ENCODE measurements at places on chromosomes 16 and 17. TPM values are rescaled to one million over a fixed set of nuclear protein-coding genes. Genes with fewer than 3 reads are reported as not detected.

ATF7IP2 gene
- 29.2 TPM for total RNA-seq

FBXW10B gene
- total RNA-seq = not detected

CDRT15 gene
- total RNA-seq = not detected

CMTM2 gene
- 1.1 TPM for total RNA-seq

COQ7 gene
- total RNA-seq = 24.6 TPM

CCL2 gene
- 162 TPM for total RNA-seq

FBXO39 gene
- 0.99 TPM for total RNA-seq

SLC5A11 gene
- 102 TPM for total RNA-seq

SEPTIN1 gene
- total RNA-seq = 3.3 TPM

SLC12A4 gene
- total RNA-seq = 21.0 TPM

NACA2 gene
- not detected for total RNA-seq

ABCA10 gene
- total RNA-seq = 23.7 TPM

TP53TG3B gene
- total RNA-seq = not detected

MYH11 gene
- total RNA-seq = 235 TPM

OR3A3 gene
- not detected for total RNA-seq

TXNL4B gene
- total RNA-seq = 15.6 TPM

TBC1D3I gene
- total RNA-seq = not detected

DBNDD1 gene
- 44.1 TPM for total RNA-seq

SCN4A gene
- total RNA-seq = 0.13 TPM

TBC1D3G gene
- total RNA-seq = not detected

LITAFD gene
- total RNA-seq = not detected

CCL7 gene
- not detected for total RNA-seq

TP53TG3F gene
- not detected for total RNA-seq

UMOD gene
- total RNA-seq = not detected

LCAT gene
- 18.5 TPM for total RNA-seq

GLYR1 gene
- 119 TPM for total RNA-seq

SPATA32 gene
- total RNA-seq = not detected

GALK1 gene
- 14.3 TPM for total RNA-seq

KRTAP2-1 gene
- total RNA-seq = not detected

MXRA7 gene
- total RNA-seq = 114 TPM

TP53TG3 gene
- total RNA-seq = not detected

USP43 gene
- total RNA-seq = 12.2 TPM

ZNF624 gene
- 10.7 TPM for total RNA-seq

CACNA1G gene
- total RNA-seq = 20.1 TPM

CLDN6 gene
- not detected for total RNA-seq

KRTAP1-1 gene
- total RNA-seq = not detected

OR4D2 gene
- not detected for total RNA-seq

MBTD1 gene
- 27.7 TPM for total RNA-seq

All from dorsolateral prefrontal cortex (tissue), 122 donors.